DMS153 (cell line): ENCODE measurements at places on chromosomes 2 and 18.
A peak's percentile ranks its signal among the peaks of the same experiment; 100 is the strongest.

DNA sequence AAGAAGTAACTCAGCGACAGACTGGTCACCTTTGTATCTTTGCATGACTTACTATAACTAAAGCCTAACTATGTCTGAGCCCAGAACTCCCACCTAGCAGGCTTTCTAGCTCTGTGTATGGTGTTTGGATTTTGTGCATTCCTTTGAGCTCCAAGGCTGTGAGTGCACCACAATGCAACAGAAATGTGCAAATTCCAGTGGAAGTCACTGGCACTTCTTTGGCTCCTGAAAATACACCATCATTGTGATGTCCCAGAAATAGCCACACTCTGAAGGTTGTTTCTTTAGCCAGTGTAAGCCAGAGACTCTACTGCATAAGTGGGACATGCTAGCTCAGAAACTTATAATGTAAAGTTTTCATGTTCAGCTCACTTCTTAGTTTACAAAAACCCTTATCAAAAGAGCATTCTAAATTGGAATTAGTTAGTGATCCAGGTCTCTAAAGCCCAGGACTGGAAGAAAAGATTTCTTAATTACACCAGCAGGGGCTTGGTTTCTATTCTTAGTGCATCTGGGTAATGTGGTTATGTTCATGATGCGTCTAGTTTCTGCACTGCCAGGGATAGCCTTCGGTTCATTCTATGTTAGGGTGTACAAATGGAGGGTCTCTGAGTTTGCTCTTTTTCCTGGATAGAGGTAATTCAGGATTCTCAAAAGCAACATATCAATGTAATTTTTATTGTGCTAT lies 1239.5 kb upstream of the ZEB2 start:
- no peak for DNase-seq

- DNase-seq, result no peak
Observed at GRCh38 chr2:61100801-61101200, 35.1 kb downstream of the SANBR start.

DNA sequence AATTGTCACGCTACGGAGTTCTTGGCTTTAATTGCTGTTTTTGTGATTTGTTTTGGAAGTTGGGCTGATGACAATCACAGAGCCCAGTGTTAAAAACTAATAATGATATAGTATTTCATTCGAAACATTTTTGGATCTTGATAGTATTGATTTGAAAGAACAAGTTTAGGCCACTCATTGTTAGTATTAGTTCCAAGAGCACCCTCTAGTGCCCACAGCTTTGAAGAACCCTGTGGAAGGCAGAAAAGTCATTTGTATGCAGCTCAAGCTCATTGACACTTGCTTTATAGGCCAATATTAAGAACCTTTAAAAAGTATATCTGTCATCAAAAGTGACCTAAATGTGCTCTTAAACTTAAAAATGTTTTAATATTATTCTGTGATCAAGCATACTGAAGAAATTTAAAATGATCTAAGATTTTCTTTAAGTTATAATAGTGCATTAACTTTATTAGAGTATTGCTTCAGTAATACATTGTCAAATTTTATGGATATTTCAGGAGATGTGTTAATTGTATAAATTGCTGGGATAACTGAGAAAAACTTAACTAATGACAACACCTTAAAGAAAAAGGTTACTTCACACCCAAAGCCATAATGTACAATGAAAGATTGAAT lies 191.0 kb downstream of the GRB14 start:
- DNase-seq, result peak; percentile 14

- DNase-seq, result no peak
Observed at GRCh38 chr2:210963386-210963785, 407.0 kb downstream of the CPS1 start.

- no peak for DNase-seq
Observed at GRCh38 chr18:45932708-45933107, 34.4 kb downstream of the EPG5 start.

- DNase-seq, result no peak
Observed at GRCh38 chr2:130837811-130838565, 1.3 kb downstream of the ARHGEF4 start.

- no peak for DNase-seq
Observed at GRCh38 chr2:186835628-186836027, 13.3 kb downstream of the ZSWIM2 start.

GRCh38 chr2:207066791-207067460 lies 98.8 kb downstream of the KLF7 start:
- no peak for DNase-seq

GRCh38 chr2:228699400-228699799 lies 517.9 kb upstream of the SPHKAP start:
- DNase-seq, result no peak

DNA sequence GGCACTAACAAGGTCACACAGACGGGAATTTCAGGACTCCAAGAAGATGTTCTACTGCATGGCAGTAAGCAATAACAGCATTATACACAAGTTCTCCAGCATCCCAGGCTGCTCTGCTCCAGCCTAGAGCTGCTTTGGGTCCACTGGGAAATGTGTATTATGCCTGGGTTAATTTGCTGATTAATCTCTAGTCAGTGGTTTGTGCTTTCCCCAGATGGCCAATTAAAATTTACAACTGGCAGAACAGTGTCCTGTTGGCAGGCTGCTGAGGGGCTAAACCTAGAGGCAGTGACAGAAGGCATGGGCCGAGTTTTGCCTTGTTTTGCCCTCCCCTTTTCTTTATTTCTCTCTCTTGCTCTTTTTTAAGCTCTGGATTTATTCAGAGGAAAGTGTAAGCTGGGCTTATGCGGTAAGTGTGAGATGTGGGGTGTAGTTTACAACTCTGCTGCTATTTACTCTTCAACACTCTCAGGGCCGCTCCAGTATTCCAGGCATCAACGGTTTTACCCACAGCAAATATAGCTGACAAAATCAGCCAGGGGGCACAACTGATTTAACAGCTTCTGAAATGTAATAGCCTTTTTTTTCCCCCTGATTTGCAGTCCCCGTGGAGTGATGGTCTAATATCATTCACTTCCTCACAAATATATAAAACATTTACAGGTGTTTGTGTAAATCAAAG lies 348.0 kb downstream of the GPD2 start:
- DNase-seq, result peak; percentile 33

GRCh38 chr2:106882673-106883072 lies 3.3 kb downstream of the ST6GAL2 start:
- DNase-seq, result no peak

- peak; percentile 75 for DNase-seq
Observed at GRCh38 chr2:233953087-233953801, 36.1 kb downstream of the TRPM8 start.

GRCh38 chr2:10919771-10920621 lies 8.3 kb downstream of the KCNF1 start:
- DNase-seq, result peak; percentile 87

- DNase-seq, result no peak
Observed at GRCh38 chr2:8260213-8260612, 421.6 kb upstream of the ID2 start.

- peak; percentile 57 for DNase-seq
Observed at GRCh38 chr2:22281033-22281432, 1103.9 kb upstream of the KLHL29 start.

DNA sequence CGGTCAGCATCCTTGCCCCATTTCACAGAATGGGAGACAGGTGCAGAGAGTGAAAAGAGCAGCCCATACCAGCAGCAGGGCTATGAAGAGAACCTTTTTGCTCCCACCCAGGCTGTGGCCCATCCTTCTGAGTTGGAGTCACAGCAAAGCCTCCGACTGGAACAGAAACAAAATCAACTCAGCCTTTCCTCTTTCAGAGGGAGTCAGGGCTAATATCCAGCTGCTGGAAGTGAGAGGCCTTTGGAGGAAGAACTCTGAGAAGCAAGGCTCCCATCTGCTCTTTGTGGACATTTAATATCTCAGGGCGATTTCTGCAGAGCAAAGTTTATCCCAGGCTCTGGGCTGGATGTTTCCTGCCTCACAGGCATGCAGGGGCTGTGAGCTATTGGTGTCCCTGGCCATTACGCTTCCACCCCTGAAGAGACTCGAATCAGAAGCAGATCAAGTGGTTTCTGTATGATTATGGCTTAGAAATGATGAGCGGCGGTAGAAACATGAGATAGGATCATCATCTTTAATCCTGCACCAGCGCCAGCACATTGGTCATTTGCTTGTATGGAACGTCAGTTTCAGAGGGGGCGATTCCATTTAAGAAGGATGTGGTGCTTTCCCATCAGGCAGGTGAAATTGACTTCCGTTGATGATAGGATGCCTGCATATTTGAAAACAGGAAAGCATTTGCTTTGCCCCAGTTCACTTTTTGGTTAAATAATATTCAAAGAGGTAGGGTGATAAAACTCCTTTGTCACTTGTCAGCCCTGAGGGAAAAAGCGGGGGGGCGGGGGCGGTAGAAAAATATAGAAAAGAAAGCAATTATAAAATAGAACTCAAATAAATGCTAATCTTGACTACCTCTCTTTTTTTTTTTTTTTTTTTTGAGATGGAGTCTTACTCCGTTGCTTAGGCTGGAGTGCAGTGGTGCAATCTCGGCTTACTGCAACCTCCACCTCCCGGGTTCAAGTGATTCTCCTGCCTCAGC lies 152.4 kb downstream of the LRRC30 start:
- no peak for DNase-seq
